ENCODE measurements at places on chromosomes 12 and 14.

- no peak for DNase-seq
Observed at GRCh38 chr14:96962337-96962736, 165.2 kb downstream of the VRK1 start.

- no peak for DNase-seq
Observed at GRCh38 chr14:33764876-33765650, 185.8 kb downstream of the EGLN3 start.

GRCh38 chr14:38038986-38039385 lies 168.7 kb upstream of the SSTR1 start:
- DNase-seq, result no peak

DNA sequence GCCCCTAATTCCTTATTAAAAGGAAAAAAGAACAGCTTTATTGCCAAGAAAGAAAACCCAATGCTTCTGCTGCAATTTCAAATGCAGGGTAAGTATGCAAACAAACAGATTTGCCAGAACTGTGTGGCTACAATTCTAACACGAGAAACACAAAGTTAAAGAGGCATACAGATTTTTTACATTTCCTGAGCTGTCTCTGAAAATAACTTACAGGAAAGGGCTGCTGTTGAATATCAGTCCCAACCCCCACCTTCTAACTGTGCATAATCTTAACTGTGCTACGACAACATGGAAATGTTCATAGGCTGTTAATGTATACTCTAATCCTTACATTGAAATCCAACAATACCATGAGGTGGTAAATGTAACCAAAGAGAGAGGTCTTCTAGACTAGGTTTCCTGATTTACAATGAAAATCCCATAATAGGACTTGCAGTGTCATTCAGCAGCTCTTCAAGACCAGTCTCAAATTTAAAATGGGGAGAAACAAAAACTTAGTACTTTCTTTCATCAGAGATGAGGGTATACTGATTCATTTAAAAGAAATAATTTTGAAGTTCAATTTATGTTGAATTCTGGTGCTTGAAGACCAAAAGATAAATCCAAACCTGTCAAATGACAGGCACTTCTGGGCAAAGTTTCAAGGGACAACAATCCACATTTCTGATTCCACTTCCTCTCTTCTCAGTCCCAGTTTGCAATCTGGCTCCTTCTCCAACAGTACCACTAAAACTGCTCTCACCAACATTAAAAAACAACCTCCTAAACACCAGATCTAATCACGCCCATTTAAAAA lies 14.4 kb downstream of the FGD6 start:
- no peak for DNase-seq
